Effector memory CD4-positive, alpha-beta T cell (primary cell): ENCODE measurements at places on chromosomes 13 and 19.

DNA sequence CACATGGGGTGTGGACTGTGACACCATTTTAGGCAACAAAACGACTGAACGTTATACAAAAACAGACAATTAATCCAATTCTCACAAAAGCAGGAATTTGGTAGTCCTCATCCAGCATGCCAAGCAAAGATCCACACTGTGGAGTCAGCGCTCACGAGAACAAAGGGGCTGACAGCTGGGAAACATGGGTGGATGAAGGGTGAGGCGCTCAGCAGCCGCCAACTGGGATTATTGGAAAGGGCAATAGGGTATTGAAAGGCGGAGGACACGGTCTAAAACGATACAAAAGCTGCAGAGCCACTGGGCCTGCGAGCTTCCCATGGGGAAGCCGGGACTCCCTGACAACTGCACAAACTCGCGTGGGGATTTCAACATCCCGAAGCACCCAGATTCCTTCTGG, 4.7 kb upstream of the ZNF813 start:
- DNase-seq: no peak

GRCh38 chr13:62747152-62747551, 1331.5 kb upstream of the PCDH20 start:
- DNase-seq: no peak

GRCh38 chr19:4499855-4500254, 18.4 kb downstream of the PLIN4 start:
- DNase-seq: no peak

- no peak for DNase-seq
Measured at GRCh38 chr19:14567079-14567478, 4.8 kb downstream of the NDUFB7 start.

- DNase-seq: no peak
Measured at GRCh38 chr13:50512474-50513299, 330.8 kb downstream of the DLEU7 start.

DNA sequence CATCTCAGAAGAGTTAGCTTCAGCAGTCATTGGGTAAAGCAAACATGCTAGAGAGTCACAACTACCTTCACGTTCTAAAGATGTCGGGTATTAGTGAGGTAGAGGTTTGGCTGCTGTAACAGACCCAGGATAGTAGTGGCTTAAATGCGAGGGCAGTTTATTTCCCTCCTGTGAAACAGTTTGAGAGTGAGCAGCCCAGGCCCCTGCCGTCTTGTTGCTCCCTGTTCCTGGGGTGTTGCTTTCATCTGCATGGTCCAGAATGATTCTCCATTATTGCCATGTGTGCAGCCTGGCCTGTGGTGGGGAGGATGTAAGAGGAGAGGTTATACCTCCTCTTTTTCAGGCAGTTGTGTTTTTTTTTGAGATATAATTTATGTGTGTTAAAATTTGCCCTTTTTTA, 63.7 kb downstream of the SIPA1L3 start:
- DNase-seq: no peak

DNA sequence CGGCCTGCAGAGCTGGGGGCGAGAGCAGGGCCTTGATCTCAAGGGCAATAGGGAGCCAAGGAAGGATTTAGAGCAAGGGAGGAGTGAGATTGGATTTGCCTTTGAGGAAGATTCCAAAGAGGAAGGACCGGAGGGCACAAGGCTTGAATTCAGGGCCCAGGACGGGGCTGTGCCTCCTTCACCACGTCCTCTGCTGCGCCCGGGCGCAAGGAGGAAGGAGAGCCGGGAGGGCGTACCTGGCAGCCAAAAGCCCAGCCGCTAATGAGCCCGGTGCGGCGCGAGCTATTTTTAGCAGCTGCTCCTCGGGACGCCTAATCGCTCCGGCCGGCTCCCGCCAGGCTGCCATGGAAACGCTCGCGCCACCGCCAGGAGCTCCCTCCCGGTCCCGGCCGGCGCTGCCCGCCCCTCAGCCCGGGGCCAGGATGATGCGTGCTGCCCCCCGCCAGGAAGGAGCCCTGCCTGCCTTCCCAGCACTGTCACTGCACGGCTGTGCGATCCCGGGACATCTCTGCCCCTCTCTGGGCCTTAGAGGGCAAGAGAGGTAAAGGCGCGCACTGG, 31.3 kb downstream of the TINCR start:
- DNase-seq: no peak
